Prostate gland (tissue), 2 donors: ENCODE measurements at places on chromosomes 3 and 15.
A peak's percentile ranks its signal among the peaks of the same experiment; 100 is the strongest.

DNA sequence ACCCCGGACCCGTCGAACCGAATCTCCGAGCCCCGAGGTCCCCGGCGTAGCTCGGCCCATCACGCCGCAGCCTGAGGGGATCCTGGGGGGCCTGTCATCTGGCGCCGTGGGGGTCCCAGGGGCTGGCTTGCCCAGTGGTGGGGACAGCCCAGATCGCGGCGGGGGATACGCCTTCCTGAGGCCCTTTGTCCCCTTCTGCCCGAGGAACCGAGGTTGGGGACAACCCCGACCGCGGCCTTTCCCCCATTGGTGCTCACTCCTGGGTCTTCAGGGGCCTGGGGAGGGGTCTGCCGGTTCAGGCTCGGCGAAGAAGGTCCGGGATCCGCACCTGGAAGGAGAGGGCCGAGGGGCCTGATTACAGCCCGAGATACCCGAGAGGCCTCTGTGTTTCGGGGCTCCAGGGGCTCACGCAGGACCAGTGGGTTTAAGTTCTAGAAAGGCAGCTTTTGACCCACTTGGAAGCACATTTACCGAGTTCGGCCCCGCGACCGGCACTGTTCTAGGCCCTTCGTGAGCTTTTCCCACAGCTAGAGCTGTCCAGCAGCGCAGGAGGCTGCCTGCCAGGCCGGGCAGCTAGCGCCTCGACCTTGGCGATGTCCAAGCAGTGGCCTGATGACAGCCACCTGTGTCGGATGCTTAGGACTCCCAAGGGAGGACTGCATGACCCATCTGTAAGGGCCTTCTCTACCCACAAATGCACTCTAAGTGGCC is 504 bp downstream of the ABHD2 start:
- peaks cover 5% of the 10 kb centered on the region for H3K4me1 ChIP-seq
- peak overlapping the region; percentile 92 for H3K27ac ChIP-seq
- H3K36me3 ChIP-seq: no peaks in the 10 kb centered on the region
- H3K27me3 ChIP-seq: no peaks in the 10 kb centered on the region
- no peak for DNase-seq

- no peaks in the 10 kb centered on the region for H3K27me3 ChIP-seq
- no peak overlapping the region for H3K27ac ChIP-seq
- DNase-seq: no peak
- no peaks in the 10 kb centered on the region for H3K4me1 ChIP-seq
- H3K4me3 ChIP-seq: no peak overlapping the region
Measured at GRCh38 chr15:78399091-78399490, 38.9 kb upstream of the IREB2 start.

GRCh38 chr3:171383206-171384018 is 76.8 kb downstream of the TNIK start:
- H3K27ac ChIP-seq: no peak overlapping the region
- no peaks in the 10 kb centered on the region for H3K36me3 ChIP-seq
- H3K4me3 ChIP-seq: no peak overlapping the region
- no peaks in the 10 kb centered on the region for H3K27me3 ChIP-seq
- H3K4me1 ChIP-seq: no peaks in the 10 kb centered on the region

DNA sequence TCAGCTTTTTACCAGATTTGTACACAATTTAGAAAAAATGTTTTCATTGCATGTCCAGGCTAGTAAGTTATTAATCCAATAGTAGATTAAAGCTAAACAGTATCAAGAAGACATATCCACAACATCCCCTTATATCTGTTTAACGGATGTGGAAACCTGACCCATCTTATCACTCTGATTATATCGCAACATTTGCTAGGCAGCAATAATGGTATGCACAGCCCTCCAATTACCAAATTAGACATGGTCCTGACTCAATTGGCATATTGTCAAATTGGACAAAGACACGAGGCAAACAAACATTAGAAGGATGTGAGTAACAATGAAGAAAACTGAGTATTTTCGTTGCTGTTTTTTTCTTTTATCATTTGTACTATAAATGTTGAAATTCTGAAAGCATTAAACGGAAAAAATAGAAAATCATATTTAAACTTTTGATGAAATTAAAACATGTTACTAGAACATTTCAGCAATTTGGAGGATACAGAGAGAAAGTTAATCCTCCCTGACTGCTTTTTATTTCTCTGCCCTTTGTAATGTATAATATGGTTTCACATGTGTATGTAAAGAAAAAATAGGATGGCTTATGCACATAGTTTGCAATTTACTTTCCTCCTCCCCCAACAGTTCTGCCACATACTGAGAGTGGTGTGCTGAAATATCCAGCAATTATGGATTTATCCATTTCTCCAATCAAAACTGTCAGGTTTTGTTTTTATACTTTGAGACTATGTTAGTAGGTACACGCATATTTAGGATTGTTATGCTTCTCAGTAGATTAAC is 633.7 kb downstream of the ZIC1 start:
- H3K4me1 ChIP-seq: no peaks in the 10 kb centered on the region
- no peak overlapping the region for H3K27ac ChIP-seq
- H3K4me3 ChIP-seq: no peak overlapping the region
- no peaks in the 10 kb centered on the region for H3K36me3 ChIP-seq
- no peak for DNase-seq

DNA sequence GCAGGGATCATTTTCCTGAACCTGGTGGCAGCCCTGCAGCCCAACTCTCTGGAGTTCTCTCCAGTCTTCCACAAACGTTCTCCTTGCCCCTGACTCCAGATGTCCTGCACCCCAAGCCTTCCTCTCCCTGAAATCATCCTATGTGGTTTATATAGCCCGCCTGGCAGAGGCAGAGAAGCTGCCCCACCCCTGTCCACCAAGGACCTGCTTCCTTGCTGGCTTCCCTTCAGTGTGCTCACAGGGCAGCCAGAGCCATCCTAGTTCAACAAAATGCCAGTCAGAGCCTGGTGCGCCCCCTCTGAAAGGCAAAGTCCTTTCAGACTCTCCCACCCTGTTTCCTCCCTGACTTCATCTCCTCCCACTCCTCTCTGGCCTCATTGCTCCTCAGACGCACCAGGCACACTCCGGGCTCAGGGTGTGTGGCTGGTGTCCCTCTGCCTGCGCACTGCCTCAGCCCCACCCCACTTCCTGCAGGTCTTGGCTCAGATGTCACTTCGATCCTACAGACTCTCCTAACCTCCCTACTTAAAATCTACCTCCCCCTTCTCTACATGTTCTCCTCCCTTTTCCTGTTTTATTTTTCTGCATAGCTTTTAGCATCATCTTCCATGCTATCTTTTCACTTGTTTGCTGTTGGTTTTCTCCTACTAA is 5.9 kb downstream of the KBTBD13 start:
- DNase-seq: peak; percentile 22
- no peak overlapping the region for H3K4me3 ChIP-seq
- H3K4me1 ChIP-seq: no peaks in the 10 kb centered on the region
- H3K27me3 ChIP-seq: no peaks in the 10 kb centered on the region
- H3K36me3 ChIP-seq: no peaks in the 10 kb centered on the region

GRCh38 chr3:158571969-158572765 is 1.2 kb downstream of the MLF1 start:
- no peak overlapping the region for H3K4me3 ChIP-seq
- H3K27me3 ChIP-seq: no peaks in the 10 kb centered on the region
- no peaks in the 10 kb centered on the region for H3K4me1 ChIP-seq
- H3K36me3 ChIP-seq: no peaks in the 10 kb centered on the region
- H3K27ac ChIP-seq: no peak overlapping the region

DNA sequence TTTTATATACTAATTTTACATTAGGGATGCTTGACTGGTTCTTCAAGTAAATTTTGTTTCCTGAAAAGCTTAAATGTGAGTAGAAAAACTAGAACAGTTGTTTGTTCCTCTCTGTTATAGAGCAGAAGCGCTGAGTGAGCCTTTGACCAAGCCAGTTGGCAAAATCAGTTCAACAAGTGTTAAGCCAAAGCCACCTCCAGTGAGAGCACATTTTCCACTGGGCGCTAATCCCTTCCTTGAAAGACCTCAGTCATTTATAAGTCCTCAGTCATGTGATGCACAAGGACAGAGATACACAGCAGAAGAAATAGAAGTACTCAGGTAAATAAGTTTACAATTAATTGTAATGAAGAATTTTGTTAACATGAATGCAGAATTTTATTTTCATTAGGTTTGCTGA is 14.6 kb downstream of the CAPN7 start:
- H3K36me3 ChIP-seq: no peaks in the 10 kb centered on the region
- H3K27me3 ChIP-seq: no peaks in the 10 kb centered on the region
- H3K4me1 ChIP-seq: no peaks in the 10 kb centered on the region
- DNase-seq: no peak

DNA sequence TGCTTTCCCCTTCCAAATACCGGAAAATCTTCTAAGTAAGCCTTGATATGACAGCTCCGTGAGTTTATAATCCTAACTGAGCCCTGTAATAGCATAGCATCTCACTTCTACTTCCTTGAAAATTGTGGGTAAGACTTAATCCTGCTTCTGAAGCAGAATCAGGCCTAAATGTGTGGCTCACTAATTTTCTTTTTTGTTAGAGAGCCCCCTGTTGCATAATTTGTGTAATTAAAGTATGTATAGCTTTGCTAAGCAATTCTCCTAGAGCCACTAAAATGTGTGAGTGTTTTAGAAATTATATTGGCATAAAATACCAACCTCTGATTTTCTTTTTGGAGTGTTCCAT is 304.4 kb downstream of the FGF12 start:
- H3K4me1 ChIP-seq: no peaks in the 10 kb centered on the region
- H3K4me3 ChIP-seq: no peak overlapping the region
- H3K27me3 ChIP-seq: no peaks in the 10 kb centered on the region
- H3K27ac ChIP-seq: no peak overlapping the region
- DNase-seq: no peak

DNA sequence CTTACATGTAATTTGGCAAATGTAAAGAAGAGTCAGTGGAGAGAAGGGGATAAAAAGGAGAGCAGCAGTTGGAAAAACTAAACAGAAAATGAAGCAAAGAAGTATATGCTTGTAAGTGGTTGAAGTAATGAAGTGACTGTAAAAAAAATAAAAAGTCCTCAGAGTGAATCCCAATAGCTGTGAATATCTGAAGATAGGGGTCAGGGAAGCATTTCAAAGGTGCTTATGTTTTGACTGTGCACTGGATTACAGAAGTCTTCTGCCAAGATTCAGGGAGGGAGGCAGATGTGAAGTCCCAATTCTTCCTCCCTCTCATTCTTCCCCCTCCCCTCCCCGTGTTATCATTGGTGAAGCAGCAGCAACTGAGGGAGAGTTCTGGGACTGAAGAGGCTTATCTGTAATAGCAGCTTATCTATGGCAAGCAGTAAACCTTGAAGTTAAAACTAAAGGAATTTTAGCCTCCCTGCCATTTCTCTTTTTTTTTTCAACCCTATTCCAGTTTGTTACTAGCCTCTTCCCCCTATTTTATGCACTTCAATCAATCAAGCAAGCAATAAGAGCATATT is 597.9 kb downstream of the IGSF11 start:
- H3K27me3 ChIP-seq: no peaks in the 10 kb centered on the region
- no peak overlapping the region for H3K4me3 ChIP-seq
- H3K27ac ChIP-seq: no peak overlapping the region
- no peaks in the 10 kb centered on the region for H3K4me1 ChIP-seq
- DNase-seq: no peak

- no peak overlapping the region for H3K27ac ChIP-seq
- DNase-seq: no peak
- H3K4me3 ChIP-seq: no peak overlapping the region
- no peaks in the 10 kb centered on the region for H3K27me3 ChIP-seq
- no peaks in the 10 kb centered on the region for H3K4me1 ChIP-seq
Measured at GRCh38 chr3:170506556-170506955, 79.3 kb downstream of the SLC7A14 start.

DNA sequence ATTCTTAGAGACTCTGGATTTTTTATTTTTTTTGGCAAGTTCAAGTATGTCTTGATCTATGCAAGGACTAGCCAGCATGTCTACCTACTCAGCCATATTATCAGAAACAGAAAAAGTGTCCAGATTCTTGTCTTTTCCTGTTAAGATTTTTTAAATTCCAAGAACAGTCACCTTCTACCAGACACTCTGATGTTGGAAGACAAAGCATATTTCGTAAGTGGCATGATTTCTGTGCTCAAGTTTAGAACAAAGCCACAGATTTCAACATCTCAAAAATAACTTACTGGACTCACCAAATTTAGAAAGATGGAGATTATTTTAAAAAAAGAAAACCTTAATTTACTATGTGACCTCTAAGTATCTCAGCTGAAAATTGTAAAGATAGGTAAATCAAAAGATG is 61.9 kb downstream of the GOLGA6L7 start:
- H3K27ac ChIP-seq: no peak overlapping the region
- H3K4me1 ChIP-seq: no peaks in the 10 kb centered on the region
- H3K4me3 ChIP-seq: no peak overlapping the region
- H3K36me3 ChIP-seq: no peaks in the 10 kb centered on the region

- H3K4me1 ChIP-seq: no peaks in the 10 kb centered on the region
- no peak for DNase-seq
- peaks cover 5% of the 10 kb centered on the region for H3K36me3 ChIP-seq
Measured at GRCh38 chr3:183828538-183828870, 3.1 kb upstream of the MAP6D1 start.

DNA sequence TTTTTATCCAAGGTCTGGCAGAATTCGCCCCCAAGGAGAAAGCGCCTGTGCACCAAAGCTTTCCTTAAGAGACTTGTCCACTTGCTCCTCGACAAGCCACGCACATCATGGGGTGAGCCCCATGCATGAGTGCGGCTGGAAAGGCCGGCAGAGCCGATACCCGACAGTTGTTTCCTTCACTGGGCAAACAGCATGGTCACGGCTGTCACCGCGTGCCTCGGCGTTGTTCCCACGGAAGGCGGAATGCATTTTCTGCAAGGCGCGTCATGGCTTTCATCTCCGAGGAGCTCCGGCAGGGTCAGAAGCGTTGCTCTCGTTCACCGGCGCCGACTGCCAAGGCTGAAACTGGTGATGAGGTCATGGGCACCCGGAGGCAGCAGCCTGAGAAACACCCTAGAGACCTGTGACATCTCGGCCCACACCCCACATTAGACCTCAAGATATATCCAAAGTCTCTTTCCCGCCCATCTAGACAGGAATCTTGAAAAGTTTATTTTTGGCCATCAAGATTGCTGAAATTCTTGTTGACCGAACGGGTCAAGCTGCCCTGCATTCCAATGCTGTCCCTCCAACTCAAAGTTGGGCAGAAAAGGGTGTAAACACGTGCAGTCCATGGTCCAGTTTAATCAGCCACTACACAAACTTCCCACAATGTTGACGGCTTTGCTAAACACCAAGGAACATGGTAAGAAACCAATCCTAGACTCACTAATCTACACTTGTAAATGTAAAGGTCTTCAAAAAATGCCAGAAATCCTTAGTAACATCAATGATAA is 604 bp upstream of the TJP1 start:
- H3K36me3 ChIP-seq: no peaks in the 10 kb centered on the region
- peak overlapping the region; percentile 94 for H3K4me3 ChIP-seq
- no peaks in the 10 kb centered on the region for H3K4me1 ChIP-seq
- H3K27me3 ChIP-seq: no peaks in the 10 kb centered on the region
- peak; percentile 57 for DNase-seq

GRCh38 chr3:46692566-46692990 is 901 bp downstream of the ALS2CL start:
- no peaks in the 10 kb centered on the region for H3K36me3 ChIP-seq
- no peaks in the 10 kb centered on the region for H3K27me3 ChIP-seq
- H3K4me1 ChIP-seq: peaks cover 5% of the 10 kb centered on the region
- DNase-seq: peak; percentile 27
- peak overlapping the region; percentile 3 for H3K27ac ChIP-seq
